ENCODE measurements at places on chromosomes 16 and 17. TPM values are rescaled to one million over a fixed set of nuclear protein-coding genes. Genes with fewer than 3 reads are reported as not detected.
A peak's percentile ranks its signal among the peaks of the same experiment; 100 is the strongest.

The KRTAP4-4 gene
- total RNA-seq, result not detected

GRCh38 chr17:57110579-57111325 is 25.7 kb downstream of the AKAP1 start:
- no peak overlapping the region for H3K4me3 ChIP-seq
- DNase-seq, result no peak
- H3K27ac ChIP-seq, result no peak overlapping the region
- peaks cover 6% of the 10 kb centered on the region for H3K36me3 ChIP-seq
- no peaks in the 10 kb centered on the region for H3K27me3 ChIP-seq
- H3K4me1 ChIP-seq, result peaks cover 19% of the 10 kb centered on the region

- H3K4me1 ChIP-seq, result no peaks in the 10 kb centered on the region
- H3K27ac ChIP-seq, result no peak overlapping the region
- H3K4me3 ChIP-seq, result no peak overlapping the region
- no peak for DNase-seq
Observed at GRCh38 chr17:18139949-18140348, 31.4 kb downstream of the MYO15A start.

DNA sequence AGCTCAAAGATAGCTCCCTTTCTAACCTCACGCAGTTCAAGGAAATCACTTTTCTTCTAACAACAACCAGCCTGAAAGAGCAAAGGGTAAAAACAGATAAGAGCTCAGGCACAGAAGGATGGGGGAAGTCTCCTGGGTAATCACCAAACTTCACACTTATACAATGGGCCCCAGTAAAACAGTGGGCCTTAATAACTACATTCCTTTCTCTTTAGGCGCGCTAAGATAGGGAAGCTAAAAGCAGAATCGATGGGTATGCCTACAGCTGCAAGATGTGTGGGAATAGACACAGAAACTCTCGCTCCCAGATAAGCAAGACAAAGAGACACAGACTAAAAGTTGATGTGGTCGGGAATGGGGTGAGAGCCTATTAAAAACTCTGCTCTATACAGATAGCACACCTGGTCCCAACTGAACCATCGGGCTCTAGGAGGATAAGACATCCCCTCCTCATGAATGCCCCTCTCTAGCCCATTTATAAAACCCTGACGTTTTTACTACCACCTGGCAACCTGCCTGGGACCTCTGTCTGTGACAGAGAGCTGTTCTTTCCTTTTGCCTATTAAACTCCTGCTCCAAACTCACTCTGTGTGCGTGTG is 826 bp downstream of the LYZL6 start:
- no peak overlapping the region for H3K27ac ChIP-seq
- DNase-seq, result peak; percentile 64
- no peaks in the 10 kb centered on the region for H3K4me1 ChIP-seq

DNA sequence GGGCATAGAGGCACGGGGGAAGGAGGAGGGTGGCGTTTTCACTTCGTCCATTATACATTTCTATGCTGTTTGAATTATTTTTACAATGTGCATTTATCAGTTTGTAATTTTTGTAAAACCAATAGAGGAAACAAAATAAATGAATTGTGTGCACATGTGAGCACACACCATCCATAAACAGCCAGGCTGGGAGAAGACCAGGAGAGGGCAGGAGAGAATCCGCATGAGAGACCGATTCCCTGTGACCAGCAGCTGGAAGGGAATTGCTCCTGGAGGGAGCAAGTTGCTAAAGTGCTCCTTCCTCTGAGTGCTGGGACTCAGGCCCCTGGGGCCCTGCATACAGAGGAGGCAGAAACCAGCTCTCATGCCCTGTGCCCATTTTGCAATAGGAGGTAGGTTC is 126.0 kb downstream of the ABCC12 start:
- H3K36me3 ChIP-seq, result no peaks in the 10 kb centered on the region
- H3K4me1 ChIP-seq, result no peaks in the 10 kb centered on the region
- H3K27ac ChIP-seq, result no peak overlapping the region

- H3K4me1 ChIP-seq, result no peaks in the 10 kb centered on the region
- no peaks in the 10 kb centered on the region for H3K36me3 ChIP-seq
- no peak for DNase-seq
- H3K27ac ChIP-seq, result peak overlapping the region; percentile 17
- no peak overlapping the region for H3K4me3 ChIP-seq
- H3K27me3 ChIP-seq, result no peaks in the 10 kb centered on the region
Observed at GRCh38 chr16:84842516-84843148, 22.8 kb downstream of the CRISPLD2 start.

DNA sequence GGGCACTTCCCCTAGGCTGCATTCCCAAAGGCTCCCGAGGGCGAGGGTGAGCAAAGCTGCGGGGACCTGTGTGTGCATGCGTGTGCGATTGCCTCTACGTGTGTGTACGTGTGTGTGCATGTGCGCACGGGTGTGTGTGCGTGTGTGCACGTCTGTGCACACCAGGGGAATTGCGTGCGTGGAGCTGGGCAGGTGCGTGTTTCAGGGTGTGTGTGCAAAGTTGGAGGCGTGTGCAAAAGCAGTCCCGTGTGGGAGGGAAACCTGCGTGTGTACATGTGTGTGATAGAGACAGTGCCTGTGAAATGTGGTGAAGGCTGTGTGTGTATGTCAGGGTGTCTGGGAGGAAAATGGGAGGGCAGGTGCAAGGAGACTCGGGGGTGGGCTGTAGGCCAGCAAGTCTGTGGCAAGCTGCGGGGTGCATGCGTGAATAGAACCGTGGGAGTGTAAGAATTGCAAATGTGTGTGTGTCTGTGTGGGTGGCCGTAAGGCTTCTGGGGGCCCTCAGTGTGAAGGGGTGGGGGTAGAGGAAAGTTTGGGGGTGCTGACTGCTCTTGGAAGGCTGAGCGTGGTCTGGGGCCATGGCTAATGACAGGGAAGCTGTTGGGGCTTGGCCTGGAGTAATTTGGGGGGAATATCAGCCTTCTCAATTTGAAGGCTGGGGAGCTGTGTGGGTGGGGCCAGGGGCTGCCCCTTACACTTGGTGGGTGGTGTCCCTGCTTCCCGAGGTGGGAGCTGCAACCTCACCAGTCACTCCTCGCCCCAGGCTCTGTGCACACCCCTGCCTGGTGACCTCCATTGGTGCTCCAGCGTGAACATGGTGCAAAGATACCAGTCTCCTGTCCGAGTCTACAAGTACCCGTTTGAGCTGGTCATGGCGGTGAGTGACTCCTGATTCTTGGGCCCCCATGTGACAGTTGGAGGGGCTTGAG is 644 bp downstream of the SEC14L5 start:
- no peaks in the 10 kb centered on the region for H3K27me3 ChIP-seq
- H3K4me1 ChIP-seq, result peaks cover 5% of the 10 kb centered on the region
- no peak for DNase-seq
- H3K27ac ChIP-seq, result no peak overlapping the region
- no peaks in the 10 kb centered on the region for H3K36me3 ChIP-seq
- H3K4me3 ChIP-seq, result peak overlapping the region; percentile 45

GRCh38 chr17:7523033-7523432 is 25.8 kb upstream of the TNFSF12 start:
- H3K4me1 ChIP-seq, result no peaks in the 10 kb centered on the region
- no peak overlapping the region for H3K4me3 ChIP-seq
- DNase-seq, result no peak
- H3K36me3 ChIP-seq, result no peaks in the 10 kb centered on the region
- no peak overlapping the region for H3K27ac ChIP-seq

DNA sequence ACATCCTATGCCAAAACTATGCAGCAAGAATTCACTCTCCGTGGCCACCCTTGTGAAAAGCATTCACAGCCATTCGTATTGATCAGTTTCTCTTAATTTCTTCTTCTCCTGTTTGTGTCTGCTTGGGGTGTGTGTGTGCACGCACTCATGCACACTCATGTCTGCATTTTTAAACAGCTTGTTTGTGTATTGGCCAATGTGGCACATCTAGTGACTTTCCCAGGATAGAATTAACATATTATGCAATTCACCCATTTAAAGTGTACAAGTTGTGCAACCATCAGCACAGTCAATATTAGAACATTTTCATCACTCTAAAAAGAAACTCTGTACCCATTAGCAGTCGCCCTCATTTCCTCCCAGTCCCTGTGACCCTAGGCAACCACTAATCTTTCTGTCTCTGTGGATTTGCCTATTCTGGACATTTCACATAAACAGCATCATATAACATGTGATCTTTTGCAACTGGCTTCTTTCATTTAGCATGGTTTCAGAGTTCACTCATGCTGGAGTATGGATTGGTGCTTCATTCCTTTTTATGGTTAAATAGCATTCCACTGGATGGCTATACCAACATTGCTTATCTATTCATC is 20.1 kb downstream of the IRX3 start:
- no peak for DNase-seq
- H3K27ac ChIP-seq, result no peak overlapping the region
- H3K4me1 ChIP-seq, result no peaks in the 10 kb centered on the region
- H3K4me3 ChIP-seq, result no peak overlapping the region
- no peaks in the 10 kb centered on the region for H3K27me3 ChIP-seq
- no peaks in the 10 kb centered on the region for H3K36me3 ChIP-seq

GRCh38 chr17:42519546-42520491 is 16.2 kb upstream of the NAGLU start:
- no peaks in the 10 kb centered on the region for H3K27me3 ChIP-seq
- H3K4me1 ChIP-seq, result peaks cover 39% of the 10 kb centered on the region
- H3K36me3 ChIP-seq, result no peaks in the 10 kb centered on the region
- H3K27ac ChIP-seq, result peak overlapping the region; percentile 95
- peak; percentile 87 for DNase-seq

Measured in colonic mucosa (tissue), 4 donors.